Karpas-422 (cell line): ENCODE measurements at places on chromosomes 6 and 20.

GRCh38 chr6:47977314-47977713, 133.7 kb downstream of the PTCHD4 start:
- DNase-seq: no peak

DNA sequence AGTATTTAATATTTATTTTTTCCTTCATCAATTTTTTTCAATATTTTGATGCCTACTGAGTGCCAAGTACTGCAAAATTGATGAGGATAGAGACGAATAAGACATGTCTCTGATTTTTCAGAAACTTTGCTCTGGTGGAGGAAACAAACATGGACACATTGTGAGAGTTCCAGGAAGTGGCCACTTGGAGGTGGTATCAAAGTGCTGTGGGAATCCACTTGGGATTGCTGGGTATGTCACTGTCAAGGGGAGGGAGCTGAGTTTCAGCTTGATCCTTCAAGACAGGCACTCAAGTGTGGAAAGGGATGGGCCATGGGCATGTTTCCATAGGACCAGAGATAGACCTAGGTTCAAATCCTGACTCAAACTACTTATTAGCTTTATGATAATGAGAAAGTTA, 24.5 kb upstream of the ABCC10 start:
- DNase-seq: no peak

DNA sequence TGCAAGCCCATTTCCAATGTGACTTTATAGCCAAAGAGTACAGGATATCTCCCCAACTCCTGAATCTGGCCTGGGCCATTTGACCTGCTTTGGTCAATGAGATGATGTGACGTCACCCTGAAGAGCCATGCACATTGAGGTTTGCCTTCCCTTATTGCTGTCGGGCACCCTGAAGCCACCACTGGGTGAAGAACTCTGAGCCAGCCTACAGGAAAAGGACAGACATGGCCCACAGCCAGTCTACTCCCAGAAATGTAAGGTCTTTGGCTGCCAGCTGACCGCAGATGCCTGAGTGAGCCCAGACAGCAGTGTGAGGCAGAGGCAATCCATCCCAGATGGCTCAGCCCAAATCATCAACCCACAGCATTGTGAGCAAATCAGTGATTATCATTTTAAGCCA, 3.7 kb upstream of the SYNDIG1 start:
- no peak for DNase-seq

GRCh38 chr6:47241742-47242482, 67.8 kb downstream of the TNFRSF21 start:
- no peak for DNase-seq

DNA sequence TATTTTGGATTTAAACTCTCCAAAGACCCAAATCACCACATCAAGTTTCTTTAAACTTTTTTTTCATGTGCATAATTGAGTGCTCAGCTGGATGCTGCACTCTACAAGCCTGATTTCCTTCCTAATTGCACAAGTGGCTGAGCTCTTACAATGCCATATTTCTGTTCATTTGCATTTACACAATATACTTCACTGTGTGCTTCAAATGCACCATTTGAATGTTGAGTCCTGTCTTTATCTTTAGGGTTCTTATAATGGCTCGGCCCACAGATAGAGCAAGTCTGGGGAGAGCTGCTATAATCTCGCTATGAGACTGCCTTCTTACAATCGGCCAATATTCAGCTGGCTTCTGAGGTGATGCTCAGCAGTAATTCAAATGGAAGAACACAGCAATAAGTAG, 200.6 kb upstream of the MAP3K7 start:
- no peak for DNase-seq

DNA sequence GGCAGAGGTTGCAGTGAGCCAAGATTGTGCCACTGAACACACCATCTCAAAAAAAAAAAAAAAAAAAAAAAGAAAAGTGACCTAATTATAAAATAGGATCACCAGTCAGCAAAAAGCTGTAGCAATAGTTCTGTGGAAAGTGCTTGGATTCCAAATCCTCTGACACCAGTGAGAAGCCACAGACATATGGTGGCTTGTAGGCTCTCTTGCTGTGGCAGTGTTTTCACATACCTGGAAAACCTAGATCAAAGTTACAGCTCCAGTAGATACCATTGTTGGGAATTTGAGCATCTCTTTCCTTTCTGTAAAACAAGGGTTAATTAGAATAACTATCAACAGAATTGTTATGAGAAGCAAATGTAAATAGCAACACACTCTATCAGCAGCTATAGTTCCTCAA, 4.1 kb downstream of the CCDC170 start:
- DNase-seq: no peak

GRCh38 chr20:32083469-32083868, 26.0 kb upstream of the TM9SF4 start:
- no peak for DNase-seq

DNA sequence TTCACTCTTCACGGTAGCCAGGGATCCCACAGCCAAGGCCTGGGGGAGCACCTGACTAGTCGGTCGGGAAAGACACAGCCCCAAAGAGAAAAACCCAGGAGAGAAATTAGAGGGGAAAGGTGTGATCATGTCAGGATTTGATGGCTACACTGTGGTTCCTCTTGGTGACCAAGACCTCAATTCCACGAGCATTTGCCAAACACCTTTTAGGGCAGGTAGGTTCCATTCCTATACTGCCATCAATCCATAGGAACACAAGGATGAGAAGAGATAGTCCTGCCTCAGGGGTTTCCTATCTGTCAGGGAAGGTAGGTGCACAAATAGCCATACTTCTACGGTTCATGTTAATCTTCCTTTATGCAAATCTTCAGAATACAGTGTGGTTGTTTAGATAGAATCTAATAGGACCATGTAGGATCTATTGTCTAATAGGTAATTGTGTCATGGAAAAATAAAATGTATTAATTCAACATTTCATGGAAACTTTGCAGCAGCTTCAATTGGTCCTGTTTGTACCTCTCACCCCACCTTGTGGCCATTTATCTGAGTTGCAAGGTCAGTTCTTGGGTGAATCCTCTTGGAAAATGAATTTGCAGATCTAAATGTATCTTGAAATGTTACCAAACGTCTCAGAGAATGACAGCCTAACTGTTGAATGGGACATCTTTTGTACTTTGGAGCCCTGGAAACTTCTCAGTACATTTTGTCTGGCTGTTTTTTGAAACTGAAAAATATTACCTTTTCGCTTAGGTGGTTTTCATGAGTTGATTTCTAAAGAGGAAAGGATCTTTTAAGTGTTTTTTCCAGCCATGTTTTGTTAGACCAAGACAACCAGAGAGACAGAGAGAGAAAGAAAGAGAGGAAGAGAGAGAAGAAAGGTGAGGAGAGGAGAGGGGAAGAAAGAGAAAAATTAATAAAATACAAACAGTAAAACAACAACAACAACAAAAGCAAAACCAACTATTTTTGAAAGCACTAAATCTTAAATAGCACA, 33.7 kb upstream of the IYD start:
- DNase-seq: peak; percentile 81

- DNase-seq: no peak
These were observed 126.7 kb upstream of the SSTR4 start for GRCh38 chr20:22908437-22908836.

GRCh38 chr20:1423625-1424106, 30.8 kb upstream of the FKBP1A start:
- DNase-seq: peak; percentile 63

- no peak for DNase-seq
These were observed 99.5 kb upstream of the BHLHE23 start for GRCh38 chr20:63106108-63106764.

- DNase-seq: peak; percentile 98
These were observed at the start of gene FITM2 for GRCh38 chr20:44310664-44311639. Gene FITM2 (minus strand): TSS chr20:44311202. CDS start chr20:44311148, 54 bp downstream.

DNA sequence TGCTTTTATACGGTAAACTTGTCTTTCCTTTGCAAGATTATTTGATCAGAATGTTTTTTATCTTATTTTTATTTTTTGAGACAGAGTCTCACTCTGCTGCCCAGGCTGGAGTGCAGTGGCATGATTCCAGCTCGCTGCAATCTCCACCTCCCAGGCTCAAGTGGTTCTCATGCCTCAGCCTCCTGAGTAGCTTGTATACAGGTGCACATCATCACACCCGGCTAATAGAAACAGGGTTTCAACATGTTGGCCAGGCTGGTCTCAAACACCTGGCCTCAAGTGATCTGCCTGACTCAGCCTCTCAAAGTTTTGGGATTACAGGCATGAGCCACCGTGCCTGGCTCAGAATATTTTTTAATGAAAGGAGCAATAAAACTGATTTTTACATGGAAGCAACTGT, 8.9 kb upstream of the LPIN3 start:
- no peak for DNase-seq

DNA sequence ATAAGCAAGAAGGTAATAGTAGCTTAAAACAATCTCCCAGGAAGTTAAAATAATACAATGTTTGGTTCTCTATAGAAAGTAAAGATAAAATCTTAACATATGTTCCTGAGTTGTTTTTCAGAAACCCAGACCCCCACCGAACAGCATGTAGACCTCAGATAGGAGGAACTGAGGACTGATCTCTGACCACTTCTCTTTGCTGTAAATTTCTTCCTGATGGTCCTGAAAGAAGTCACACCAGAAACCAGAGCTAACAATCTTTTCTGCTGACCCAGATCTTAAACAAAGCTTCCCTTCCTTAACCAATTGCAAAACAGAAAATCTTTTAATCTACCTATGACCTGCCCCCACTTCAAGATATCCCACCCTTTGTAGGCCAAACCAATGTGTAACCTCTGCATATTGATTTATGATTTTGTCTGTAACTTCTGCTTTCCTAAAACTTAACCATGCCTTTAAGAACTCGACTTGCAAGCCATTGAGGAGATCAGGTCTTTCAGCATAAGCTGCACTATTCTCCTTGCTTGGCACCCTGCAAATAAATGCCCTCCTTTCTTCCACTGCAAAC, 21.9 kb upstream of the BEND6 start:
- DNase-seq: no peak

- DNase-seq: peak; percentile 81
These were observed 1.3 kb downstream of the RNF24 start for GRCh38 chr20:4014031-4014474.

- no peak for DNase-seq
These were observed 228.8 kb upstream of the FAM83B start for GRCh38 chr6:54617730-54618129.

- DNase-seq: no peak
These were observed 100.6 kb upstream of the AFDN start for GRCh38 chr6:167726043-167726621.

GRCh38 chr6:168226061-168226752, 93.4 kb downstream of the DACT2 start:
- DNase-seq: no peak

DNA sequence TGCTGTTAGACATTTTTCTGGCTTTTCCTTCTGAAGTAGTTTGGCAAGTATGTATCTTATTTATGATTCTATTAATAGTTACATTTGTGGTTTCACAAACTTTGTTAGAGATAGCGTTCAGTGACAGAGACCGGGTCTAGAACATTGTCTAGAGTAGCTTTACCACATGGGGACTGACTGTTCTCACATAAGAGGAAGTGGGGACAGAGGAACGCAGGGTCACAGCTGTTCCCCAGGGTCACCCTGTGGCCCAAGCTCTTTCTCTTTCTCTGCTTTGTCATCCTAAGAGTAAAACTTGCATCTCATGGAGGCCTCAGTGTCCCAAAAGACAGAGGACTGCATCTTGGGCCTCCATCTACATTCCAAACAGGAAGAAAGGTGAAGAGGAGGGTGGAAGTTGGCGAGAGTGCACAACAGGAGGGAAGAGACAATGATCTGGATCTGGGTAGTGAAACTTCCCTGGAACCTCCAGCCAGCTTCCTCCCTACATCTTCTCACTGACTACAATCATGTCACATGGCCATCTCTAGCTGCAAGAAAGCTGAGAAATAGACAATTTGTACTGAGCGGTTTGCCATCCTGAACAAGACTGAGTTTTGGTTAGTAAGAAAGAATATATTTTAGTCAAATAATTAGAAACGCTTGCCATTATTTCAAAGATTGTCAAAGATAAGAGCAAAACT, 645.8 kb upstream of the ARID1B start:
- no peak for DNase-seq

- no peak for DNase-seq
These were observed 881.9 kb downstream of the QKI start for GRCh38 chr6:164296411-164296810.

GRCh38 chr6:68657374-68658139, 22.5 kb downstream of the ADGRB3 start:
- DNase-seq: no peak

DNA sequence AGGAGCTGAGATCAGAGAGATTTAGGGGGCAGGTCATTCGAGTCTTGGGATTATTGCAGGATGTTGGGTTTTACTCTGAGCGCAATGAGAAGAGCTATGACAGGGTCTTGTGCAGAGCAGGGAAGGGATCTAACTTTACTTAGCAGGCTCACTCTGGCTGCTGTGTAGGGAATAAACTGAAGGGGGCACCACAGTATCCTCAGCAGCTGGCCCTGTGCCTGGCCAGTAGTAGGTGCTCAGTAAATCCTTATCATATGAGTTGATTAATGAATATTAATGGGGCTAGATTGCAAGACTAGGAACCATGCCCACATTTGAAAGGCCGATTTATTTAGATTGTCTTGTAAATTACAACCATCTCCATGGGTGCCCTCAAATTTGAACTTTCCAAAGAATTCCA, 4.6 kb upstream of the MDGA1 start:
- DNase-seq: no peak

DNA sequence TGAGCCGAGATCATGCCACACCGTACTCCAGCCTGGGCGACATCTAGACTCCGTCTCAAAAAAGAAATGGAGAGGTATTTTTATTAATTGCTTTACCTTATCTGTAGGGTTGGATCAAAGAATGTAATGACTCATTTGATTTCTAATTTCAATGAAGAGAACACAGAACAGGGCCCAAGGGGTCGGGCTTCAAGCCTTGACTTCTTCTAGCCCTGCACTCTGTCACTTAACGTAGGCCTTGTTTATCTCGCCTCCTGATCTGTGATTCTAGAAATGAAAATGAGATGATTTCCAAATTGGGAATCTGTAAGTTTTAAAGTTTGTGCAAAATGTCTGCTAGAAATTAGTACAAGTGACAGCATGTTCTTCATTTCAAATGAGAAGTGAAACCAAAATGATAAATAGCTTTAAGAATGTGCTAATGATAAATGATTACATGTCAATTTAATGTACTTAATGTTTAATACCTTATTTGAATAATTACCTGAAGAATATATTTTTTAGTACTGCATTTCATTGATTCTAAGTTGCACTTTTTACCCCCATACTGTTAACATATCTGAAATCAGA, 180.5 kb downstream of the SLC16A10 start:
- DNase-seq: peak; percentile 53
